ENCODE measurements at places on chromosomes 4 and X.

- DNase-seq, result peak; percentile 73
Observed at GRCh38 chr4:121784975-121785374, 16.1 kb upstream of the EXOSC9 start.

- no peak for DNase-seq
Observed at GRCh38 chr4:112807083-112807482, 170.1 kb downstream of the LARP7 start.

- no peak for DNase-seq
Observed at GRCh38 chrX:39814391-39814790, 283.4 kb downstream of the BCOR start.

DNA sequence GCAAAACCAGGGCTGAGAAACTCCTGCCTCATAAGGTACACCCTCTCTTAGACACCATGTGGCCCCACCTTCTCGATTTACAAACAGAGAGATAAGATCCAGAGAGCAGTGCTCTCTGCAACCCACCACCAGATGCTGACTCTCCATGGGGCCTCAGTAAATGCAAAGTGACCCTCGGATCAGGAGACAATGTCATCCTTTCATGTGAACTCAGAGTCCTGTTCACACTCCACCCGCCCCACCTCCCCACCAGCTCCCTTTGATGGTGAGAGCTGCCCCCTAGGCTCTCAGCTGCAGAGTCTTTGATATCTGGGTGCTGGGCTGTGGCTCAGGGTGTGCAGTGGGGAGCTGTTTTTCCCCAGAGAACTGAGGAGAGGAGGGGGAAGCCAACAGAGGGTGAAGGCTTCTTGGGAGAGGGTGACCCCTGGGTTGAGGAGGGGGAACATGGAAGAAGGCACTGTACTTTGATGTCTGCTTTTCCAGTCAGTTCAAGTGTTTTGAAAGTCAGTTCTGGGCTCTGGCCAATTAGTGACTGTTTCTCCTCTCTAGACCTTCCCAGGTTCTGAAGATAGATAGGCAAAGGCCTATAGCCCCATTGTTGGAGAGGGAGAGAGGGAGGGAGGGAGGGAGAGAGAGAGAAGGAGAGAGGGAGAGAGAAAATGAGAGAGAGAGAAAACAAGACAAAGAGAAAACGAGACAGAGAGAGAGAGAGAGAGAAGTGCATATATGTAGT is 88.2 kb downstream of the SCD5 start:
- peak; percentile 43 for DNase-seq

GRCh38 chr4:180391613-180392012 is 1851.6 kb upstream of the TENM3 start:
- no peak for DNase-seq

DNA sequence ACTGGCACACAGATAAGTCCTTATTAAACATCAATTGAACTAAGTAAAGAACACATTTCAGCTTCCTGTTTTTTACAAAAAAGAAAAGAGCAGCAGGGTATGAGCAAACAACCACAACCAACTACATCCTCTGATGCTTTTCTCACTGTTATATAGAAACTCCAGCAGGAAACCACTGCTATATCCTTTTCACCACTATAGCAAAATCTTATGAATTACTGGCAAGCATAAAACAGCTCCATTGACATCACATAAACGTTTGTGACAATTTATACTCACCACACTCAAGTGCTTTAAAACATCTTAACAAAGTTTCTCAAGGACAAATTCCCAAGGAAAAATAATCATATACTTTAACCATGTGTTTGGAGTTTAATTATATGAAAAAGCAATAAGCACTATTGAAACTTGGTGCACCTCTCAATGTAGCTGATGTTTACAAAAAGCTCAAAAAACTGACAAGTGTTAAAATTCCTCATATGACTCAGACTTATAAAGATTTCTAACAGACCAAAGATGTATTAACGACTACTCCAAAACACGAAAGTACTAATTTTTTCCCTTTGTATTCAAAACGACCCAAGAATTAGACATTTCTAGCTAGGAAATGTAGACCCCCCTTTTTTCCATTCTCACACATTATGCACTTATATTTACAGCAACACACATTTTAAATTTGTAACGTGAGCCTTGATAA is 12.9 kb downstream of the GPRIN3 start:
- no peak for DNase-seq

- no peak for DNase-seq
Observed at GRCh38 chrX:129830494-129830893, 13.2 kb downstream of the ZDHHC9 start.

GRCh38 chr4:155079871-155080270 is 128.6 kb upstream of the NPY2R start:
- peak; percentile 7 for DNase-seq

GRCh38 chrX:103406256-103406655 is 29.9 kb downstream of the BEX3 start:
- DNase-seq, result no peak

GRCh38 chr4:66372706-66373105 is 702.4 kb upstream of the EPHA5 start:
- no peak for DNase-seq

DNA sequence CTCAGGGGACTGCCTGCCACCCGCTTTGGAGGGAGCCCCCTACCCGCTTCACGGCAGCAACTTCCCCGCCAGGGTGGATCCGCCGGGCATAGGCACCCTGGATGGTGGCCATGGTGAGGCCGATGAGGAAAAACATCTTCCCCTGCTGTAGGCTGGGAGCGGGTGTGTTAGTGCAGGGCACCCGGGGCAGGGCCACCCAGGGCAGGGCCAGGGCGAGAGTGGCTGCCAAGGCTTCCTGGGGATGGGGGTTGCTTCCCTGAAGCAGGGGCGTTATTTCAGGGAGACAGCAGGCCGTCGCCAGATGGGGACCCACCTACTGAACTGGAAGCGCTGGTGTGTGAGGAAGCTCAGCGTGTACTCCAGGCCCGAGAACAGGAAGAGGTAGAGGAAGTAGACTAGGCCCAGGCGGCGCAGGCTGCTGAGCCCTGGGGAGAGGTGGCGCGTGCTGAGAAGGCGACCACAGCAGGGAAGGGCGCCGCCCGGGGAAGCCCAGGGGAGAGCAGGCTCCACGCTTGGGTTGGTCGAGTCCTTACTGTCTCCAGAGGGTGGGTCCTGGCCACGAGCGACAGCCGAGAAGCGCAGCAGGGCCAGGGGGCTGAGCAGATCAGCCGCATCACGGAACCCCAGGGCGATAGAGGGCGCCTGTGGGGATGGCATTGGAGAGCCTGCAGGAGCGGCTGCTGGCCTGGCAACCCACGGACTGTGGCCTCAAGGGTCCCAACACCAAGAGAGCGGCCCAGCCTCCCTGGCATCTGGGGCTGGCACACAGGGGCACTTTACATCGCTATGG is 31.5 kb downstream of the NOP14 start:
- DNase-seq, result no peak

DNA sequence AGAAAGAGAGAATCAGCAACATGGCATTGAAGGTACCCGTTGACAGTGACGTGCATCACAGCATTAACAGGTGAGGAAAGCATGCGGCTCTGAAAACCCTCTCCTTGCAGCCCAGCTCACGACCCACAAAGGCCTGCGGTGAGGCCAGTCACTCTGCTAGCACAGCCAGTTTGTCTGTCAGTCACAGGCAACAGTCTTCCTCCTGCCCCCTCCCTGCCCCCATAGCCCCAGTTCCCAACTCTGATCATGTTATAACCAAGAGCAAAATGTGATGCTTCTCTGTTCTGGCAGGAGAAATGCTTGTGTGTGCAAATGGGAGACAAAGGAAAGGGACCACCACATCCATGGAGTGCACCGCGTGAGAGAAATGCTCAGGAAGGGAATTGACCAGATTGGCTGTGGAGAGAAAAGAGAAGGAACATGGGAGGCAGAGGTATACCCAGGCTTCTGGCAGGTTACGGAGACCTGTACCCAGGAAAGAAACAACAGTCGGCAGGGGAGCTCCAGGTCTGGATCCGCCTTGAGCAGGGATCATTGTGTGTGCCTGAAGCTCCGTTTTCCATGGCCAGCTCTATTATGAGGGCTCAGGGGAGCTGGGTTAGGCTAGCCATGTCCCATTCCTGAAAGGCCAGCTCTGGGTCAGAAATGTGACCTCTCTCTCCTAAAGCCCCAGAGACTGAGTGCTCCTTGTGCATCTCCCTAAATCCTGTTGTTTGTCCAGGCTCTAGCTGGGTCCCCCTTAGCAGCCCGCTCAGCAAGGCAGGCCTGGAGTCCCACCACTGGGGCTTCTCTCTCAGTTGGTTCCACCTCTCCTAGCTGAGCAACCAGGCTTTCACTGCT is 139.7 kb upstream of the MAMLD1 start:
- no peak for DNase-seq

DNA sequence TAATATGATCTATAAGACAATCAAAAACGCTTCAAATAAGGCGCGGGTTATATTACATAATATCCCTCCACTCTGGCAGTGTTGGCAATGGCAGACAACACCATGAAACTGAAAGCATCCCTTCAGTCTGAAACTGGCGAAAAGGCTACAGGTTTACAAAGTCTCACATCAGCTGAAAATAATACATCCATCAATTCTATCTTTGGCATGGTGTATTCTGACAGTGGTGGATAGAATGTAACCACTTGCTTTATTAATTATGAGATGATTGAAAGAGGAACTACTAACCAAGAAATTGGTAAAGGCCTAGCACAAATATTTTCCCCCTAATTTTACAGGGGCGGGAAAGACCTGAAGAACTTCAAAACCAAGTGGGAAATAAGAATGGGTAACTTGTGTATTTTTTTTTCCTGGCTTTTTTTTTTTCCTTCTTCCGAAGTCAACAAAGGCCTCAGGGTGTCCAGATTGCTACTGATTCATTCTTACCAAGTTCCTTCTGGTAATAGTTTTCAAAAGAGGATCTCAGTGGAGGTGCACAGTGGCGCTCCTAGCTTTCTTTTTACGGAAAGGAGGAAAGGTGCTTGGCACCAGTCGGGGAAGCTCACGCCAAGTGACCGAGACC is 728 bp downstream of the UBA6 start:
- no peak for DNase-seq

- no peak for DNase-seq
Observed at GRCh38 chr4:26308568-26308967, 12.2 kb upstream of the RBPJ start.

DNA sequence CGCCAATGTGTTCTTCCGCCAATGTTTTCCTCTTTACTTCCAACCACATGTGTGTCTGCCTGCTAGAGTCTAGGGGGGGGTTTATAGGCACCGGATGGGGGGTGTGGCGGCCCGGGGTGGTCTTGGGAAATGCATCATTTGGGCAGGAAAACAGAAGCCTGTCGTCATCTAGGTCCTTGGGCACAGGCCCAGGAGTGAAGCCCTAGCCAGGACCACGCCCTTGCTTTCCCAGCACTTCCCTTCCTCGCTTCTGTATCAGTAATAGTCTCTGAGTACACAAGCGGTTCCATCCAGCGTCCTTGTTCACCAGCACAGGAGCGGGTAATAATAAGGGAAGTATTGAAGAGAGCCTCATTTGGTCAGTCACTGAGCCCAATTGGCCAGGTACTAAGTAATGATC is 74.5 kb downstream of the QDPR start:
- no peak for DNase-seq

DNA sequence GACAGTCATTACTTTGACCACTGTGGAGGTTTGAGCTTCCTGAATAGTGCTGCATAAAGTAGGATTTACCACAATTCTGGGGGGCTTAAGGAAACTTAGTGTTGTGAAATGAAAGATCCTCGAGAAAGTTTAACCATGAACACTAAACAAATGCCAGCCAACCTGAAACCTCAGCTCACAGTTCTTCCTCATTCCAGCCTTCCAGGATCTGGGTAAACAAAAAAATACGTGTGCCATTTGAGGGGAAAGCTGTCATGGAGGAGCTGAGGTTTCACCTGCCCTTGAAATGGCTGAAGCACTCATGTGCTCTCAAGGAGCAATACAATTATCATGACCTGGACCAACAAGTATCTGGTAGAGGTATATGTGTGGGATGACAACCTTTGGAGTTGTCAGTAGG is 142.7 kb downstream of the NPNT start:
- no peak for DNase-seq

DNA sequence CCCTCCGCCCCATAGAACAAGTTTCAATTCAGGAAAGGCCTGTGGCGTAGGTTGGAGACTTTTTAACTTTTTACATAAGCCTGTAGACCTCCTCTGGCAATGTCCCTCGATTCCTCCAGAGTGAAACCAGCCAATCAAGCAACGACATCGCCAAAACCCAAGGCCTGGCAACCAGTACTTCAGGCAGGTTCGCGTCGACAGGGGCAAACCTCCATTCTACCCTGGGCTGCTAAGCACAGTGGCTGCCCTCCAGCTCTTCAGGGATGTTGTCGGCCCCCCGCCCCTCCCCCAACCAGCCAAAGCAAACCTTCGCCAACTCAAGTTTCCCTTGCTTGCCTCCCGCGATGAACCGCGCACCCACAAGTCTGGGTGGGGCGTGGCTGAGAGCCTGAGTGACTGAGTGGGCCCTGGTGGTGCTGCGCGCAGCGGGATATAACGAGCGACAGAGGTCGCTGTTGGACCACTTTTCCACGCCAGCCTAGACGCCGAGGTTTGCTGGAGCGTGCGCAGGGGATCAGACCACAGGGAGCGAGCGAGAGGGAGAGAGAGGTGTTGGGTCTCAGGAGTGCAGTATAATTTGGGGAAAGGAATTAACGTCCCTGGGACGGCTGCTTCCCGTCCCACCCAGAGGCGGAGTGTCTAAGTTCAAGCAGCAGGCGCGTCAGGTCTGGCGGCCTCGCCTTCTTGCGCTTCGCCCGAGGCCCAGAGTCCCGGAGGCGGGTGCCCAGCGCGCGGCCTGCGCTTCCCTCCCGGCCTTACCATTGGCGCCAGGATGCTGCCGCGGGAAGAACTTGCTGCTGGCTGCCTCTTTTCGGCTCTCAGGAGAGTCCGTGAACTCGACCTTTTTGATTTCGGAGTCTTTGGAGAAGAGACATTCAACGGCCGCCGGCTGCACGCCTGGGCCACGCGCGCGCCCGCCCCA is 9.0 kb upstream of the PITX2 start:
- peak; percentile 85 for DNase-seq

DNA sequence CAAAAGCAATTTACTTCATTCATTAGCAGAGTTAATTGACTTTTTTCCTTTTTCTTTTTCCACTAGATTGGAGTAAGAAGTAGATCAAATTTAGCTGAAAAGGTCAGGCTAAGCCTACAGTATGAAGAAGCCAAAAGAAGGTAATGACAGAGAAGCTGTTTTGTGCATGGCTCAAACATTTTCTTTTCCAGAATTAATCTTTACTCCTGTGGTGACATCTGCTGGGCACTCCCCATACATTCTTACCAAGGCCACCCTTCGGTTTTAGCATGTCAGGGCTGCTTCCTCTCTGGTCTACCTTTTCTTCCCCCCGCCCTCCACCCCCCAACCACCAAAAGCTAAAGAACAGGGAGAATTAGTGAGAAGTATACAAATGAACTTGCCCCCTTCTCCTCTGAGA is 70.2 kb downstream of the CLDN22 start:
- DNase-seq, result no peak

DNA sequence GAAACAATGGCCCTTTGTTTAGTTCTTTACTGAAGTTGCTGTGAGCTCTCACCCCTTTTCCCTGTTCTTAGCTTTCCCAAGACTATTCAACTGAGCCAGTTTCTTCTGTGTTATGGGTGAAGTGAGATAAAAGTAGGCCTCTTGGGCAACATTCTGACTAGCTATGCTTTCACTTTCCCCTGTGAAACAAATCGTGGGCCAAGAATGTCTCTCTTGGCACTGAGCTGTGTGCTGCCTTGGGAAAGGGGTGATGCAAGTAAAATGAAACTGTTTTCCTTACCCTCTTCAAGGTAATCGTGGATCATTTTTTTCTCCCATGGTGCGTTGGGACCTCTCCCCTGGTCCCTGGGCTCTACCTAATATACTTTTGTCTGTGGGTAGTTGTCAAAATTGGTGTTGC is 653.9 kb upstream of the MAGEB2 start:
- no peak for DNase-seq

Measured in COLO829 (cell line).